ENCODE measurements at places on chromosomes 16 and 17. TPM values are rescaled to one million over a fixed set of nuclear protein-coding genes. Genes with fewer than 3 reads are reported as not detected.

DNA sequence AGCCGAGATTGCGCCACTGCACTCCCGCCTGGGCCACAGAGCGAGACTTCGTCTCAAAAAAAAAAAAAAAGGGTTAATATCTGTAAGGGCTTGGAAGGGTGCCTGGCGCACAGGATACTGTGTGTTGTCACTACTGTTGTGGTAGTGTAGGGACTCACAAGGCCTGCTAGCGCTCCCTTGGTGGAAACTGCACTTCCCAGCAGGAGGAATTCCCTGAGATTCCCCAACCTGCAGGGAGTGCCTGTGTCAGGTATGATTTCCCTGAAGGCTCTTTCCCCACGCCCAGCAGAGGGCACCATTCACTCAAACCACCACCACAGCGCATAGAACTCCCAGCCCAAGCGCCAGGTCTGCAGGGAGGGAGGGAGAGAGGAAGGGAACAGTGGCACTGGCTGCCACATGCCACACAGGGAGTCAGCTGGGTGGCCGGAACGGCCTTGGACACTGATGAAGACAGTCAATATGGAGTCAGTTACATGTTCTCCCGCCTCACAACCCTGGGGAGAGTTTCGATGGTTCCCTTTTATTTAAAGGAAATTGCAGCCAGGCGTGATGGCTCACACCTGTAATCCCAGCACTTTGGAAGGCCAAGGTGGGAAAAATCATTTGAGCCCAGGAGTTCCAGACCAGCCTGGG lies 32.7 kb upstream of the CDH1 start:
- peak; percentile 23 for DNase-seq

Gene HOXB9
- total RNA-seq, result not detected

Gene TMC7
- 0.44 TPM for total RNA-seq

Gene PYDC1
- not detected for total RNA-seq

DNA sequence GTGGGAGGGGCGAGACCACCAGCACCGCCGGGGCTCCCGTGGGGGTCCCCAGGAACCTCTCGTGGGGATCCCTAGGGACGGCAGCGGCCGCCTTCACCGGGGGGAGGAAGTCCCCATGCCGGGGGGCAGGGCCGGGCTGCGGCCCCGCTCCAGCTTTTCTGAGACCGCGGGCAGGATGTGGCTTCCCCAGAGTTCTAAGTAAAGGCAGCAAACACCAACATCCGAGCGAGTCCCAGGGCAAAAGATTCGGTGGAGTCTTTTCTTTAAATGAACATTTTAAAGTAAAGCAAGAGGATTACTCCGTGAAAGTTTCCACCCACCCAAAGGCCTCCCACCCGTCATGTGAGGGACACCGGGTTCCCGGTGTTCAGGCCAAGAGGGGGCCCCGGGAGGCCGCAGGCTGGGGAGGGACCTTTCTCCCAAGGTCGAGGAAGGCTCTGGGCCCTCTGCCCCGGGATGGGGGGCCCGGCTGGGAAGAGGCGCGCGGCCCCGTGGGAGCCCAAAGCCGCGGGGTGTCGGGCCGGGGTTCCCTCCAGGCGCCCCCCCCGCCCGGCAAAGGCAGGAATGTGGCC lies 137.2 kb upstream of the RPH3AL start:
- DNase-seq, result peak; percentile 76

DNA sequence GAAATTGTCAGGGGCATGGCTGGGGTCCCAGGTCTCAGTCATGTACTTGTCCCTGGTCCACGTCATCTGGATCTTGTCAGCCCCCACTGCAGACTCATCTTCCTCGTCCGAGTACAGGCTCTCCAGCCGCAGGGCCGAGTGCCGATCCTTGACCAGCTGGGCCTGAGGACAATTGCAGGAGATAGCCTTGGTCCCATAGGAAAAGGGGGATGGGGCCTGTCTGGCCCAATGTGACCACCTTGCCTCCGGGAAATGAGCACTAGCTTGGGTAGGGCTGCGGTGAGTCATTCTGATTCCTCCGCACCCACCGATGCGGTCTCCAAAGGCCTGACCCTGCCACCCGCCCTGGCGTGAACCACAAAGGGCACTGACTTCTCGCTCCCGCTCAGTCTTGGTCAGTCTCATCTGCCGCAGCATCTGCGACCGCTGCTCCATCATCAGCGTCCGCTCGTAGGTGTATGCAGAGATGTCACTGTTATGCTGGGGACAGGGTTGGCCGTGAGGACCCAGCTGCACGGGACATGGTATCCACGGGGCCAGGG lies 1.5 kb upstream of the LCAT start:
- peak; percentile 54 for DNase-seq

- DNase-seq, result no peak
Observed at GRCh38 chr17:35284955-35285354, 42.1 kb downstream of the SLFN5 start.

Gene ARL5C
- not detected for total RNA-seq

- DNase-seq, result no peak
Observed at GRCh38 chr16:48383877-48384519, 1.2 kb downstream of the SIAH1 start.

DNA sequence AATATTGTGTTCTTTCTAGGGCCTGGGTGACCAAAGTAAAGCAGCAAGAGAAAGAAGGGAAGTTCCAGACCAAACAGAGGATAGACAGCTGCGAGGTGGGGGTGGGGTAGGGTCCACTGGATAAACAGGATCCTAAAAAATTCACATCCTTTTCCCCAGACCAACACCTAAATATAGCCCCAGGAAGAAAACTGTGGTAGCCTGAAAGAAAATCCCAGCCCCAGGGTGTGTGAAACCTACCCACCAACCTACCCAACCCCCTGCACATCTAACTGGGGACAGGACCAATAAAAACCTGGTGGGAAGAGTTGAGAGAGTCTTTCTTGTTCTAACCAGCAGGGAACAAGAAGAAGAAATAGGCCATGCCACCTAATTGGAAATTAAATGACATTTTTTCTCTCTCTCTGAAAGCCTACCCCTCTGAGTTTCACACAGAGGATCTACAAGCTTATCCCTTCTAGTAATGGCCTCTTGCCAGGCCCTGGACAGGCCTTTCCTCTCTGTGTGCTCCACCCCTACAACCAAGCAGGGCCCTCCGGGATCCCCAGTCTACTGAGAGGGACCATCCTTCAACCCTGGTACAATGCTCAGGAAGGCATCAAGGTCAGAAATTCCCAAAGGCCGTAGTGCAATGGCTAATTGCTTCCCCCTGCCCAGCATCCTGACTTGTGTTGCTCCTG lies 12.0 kb downstream of the MYO18A start:
- DNase-seq, result no peak

Gene OR4D1
- not detected for total RNA-seq

GRCh38 chr17:40134184-40134583 lies 6.2 kb upstream of the CASC3 start:
- DNase-seq, result no peak

DNA sequence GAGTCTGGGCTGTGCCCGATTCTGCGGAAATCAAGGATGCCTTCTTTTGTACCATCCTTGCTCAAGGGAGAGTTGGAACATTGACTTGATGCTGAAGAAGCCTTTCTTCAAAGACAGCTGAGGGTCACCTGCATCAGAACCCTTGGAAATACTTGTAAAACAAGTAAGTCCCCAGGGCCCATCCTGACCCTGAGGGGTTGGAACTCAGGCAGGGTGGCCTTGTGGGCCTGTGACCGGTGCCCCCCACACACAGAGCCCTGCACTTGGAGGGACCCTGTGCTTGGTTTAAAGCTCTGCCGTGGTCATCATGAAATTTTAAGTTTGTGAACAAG lies 56.9 kb downstream of the WIPI1 start:
- DNase-seq, result no peak

Gene TP53TG3F
- not detected for total RNA-seq

Gene SLC16A11
- total RNA-seq, result 5.3 TPM

- DNase-seq, result no peak
Observed at GRCh38 chr16:630815-631405, at the start of gene WFIKKN1. TSS of gene WFIKKN1 (plus strand) at chr16:630985. CDS start at chr16:631254, 269 bp downstream.

DNA sequence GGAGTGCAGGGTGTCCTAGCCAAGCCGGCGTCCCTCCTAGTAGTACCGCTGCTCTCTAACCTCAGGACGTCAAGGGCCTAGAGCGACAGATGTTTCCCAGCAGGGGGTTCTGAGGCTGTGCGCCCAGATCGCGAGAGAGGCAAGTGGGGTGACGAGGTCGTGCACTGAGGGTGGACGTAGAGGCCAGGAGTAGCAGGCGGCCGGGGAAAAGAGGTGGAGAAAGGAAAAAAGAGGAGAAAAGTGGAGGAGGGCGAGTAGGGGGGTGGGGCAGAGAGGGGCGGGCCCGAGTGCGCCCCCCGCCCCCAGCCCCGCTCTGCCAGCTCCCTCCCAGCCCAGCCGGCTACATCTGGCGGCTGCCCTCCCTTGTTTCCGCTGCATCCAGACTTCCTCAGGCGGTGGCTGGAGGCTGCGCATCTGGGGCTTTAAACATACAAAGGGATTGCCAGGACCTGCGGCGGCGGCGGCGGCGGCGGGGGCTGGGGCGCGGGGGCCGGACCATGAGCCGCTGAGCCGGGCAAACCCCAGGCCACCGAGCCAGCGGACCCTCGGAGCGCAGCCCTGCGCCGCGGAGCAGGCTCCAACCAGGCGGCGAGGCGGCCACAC lies at the start of gene MMP2:
TSS of gene MMP2 (plus strand) at position 372 of the 603 bp plus-strand sequence. CDS start 282 bp downstream, outside the sequence.
- DNase-seq, result peak; percentile 91

DNA sequence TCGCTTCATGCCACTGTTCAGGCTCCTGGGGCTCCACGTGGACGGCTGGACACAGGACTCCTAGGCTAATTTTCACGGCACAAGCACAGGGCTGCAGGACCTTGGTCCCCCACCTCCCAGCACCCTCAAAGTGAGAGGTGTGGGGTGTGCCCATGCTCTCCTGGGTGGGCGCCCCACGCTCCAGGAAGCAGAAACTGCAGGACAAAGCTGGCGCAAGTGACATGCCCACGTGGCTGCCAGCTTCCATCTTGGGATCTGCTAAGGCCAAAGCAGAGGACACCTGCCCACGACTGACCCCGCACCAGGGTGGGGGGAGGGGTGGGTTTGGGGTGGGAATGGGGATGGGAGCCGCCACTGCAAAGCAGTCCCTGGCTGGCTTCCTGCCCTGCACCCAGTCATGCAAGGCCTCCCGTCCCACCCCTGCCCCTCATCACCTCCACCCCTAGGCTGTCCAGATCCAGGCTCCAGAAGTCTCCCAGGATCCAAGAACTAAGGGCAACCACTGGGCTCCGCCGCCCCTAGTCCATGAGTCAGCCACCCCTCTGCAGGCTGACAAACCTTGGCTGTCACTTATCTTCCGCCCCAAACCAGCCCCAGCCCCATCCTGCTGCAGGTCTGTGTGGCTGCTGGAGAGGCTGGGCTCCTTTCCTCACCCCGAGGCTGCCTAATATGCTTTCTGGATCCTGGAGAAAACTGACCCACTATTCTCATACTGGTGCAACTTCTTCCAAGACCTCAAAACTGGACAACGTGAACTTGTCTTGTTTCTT lies 11.1 kb downstream of the USP6 start:
- DNase-seq, result no peak

Gene SULT1A3
- total RNA-seq, result 9.6 TPM

DNA sequence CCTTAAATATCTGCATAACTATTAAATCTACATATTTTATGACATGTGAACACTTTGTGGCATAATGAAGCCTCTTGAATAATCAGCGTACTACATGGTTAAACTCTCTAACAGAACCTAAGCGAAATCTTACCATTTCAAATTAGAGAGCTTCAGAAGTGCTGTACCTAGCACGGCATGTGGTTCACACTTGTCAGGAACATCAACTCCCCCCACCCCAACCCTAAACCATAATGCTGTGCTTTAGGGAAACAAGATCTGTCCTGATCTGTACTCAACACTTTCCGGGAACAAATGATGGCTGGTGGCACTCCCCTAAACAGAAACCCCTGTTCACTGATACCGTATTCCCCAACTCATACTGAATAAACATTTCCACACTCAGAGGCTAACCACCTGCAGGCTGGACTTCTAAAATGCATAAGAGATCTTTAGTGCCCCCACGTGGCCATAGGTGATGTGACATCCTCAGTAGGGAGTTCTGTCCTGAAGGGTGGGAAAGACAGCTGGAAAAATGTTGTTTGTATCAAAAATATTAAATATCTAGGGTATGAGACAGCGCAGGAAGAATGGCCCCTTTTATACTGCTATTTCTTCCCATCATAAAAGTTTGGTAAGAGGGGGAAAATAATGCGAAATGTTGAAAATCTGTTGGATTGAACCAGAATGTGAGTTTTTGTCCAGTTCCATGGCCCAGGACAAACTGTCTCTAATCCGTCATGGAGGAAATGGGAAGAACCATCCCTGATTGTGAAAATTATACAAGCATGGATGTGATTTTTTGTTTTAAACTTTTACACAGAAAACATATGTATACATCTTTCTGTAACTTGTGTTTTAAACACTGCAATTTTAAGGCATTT lies 88.6 kb downstream of the USP31 start:
- peak; percentile 80 for DNase-seq

DNA sequence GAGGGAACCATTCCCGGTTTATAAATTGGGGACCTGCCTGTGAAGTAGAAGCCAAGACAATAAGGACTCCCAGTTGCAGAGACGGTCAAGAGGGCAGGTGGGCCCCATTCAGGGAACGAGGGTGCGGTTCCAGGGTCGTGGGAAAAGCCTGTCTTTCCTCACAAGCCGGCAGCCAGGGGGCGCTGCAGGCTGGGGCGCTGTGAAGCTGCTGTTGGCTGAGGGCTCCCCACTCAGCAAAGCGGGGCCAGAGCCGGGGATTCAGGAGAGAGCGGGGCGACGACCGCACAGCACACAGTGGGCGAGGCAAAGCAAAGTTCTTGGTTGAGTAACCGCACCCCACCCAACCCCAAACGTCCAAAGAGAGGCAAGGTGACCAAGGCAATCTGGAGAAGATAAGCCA lies 24.9 kb downstream of the CDRT15 start:
- DNase-seq, result peak; percentile 17

DNA sequence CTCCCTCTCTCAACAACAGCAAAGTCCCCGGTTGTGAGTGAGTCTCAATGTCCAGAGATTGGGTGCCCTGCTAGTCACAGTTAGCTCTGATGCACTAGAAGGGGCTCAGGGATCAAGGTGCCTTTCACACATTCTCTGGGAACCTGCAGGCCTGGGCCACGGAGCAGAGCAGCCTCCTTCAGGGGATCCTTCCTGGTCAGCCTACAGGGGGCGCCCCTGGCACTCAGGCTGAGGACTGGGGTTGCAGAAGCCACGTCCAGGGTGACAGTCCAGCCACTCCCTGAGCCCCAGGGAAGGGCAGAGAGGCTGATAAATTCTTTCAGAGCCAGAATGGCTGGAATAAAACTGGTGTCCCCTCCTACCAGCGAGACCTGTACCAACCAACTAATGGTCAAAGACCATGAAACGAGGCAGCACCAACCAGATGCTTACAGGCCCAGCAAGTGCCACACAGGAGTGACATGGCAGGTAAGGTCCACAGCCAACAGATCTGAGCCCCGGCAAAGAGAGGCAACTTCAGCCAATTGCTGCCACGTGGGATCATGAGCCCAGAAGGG lies 43.5 kb downstream of the ST3GAL2 start:
- peak; percentile 83 for DNase-seq

- DNase-seq, result no peak
Observed at GRCh38 chr17:47877368-47878034, 18.5 kb upstream of the SP2 start.

Gene SOX8
- total RNA-seq, result 1.8 TPM

DNA sequence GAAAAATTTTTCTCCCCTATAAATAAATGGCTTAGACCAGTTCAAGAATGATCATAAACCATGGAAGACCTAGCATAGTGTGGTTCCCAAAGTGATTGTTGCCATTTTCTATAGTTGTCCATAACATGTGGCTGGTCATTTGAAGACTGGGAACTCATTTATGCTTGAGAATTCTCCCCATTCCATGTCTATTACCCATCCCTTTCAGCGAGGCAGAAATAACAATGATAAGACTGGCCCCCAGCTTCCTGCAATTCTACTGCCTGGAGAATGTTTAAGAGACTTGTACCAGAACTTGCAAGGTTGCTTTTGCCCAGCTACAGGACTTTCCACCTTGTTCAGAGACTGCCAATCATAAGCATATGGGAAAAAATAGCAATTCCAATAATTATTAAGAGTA lies 146.5 kb upstream of the CDH11 start:
- DNase-seq, result no peak
